Muscle of leg (tissue), 16 donors: ENCODE measurements at places on chromosomes 4 and X.

- DNase-seq: no peak
Measured at GRCh38 chr4:107725281-107725859, 5.3 kb upstream of the PAPSS1 start.

DNA sequence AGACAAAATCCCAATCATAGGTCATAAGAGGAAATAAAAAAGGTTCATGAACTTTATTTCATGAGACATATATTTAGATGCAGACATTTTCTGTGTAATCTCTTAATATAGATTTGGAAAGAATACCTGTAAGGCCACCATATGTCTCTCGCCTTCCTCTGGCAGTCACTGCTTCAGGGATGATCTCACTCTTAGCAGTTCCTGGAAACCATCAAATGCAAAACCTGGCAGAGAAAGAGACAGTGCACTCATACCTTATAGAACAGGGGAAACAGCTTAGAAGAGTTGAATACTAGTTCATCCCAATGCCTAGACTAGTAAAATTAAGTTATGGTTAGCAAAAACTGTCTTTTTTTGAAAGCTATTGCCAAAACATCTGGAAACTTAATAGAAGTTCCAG, 243.3 kb downstream of the GASK1B start:
- peak; percentile 66 for DNase-seq

DNA sequence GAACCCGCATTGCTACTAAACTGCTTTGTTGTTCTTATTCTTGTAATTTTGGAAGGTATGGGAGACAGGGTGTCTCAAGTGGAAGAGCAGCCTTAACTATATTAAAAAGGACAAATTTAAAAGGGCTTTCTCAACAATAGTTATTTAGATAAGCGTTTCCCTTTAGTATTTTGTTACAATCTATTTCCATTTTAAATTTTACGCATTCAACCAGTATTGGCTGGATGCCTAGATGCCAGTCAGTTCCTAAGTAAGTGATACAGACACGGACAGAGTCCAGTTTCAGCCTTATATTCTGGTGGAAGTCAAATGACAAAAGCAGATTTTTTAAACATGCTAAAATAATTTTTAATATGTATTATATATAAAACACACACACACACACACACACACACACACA, 28.3 kb downstream of the FAT1 start:
- no peak for DNase-seq

GRCh38 chr4:141215030-141215429, 5.7 kb upstream of the ZNF330 start:
- no peak for DNase-seq

- no peak for DNase-seq
Measured at GRCh38 chrX:3175659-3176438, 134.6 kb downstream of the ARSF start.

- DNase-seq: peak; percentile 16
Measured at GRCh38 chrX:4909348-4909747, 1195.9 kb upstream of the PRKX start.

- no peak for DNase-seq
Measured at GRCh38 chr4:14908635-14909034, 93.6 kb upstream of the CPEB2 start.

- no peak for DNase-seq
Measured at GRCh38 chrX:63661676-63662075, 123.3 kb downstream of the ARHGEF9 start.
